Left lobe of liver (tissue), 2 donors: ENCODE measurements at places on chromosomes 11 and 22. TPM values are rescaled to one million over a fixed set of nuclear protein-coding genes. Genes with fewer than 3 reads are reported as not detected.

PATE2 gene
- not detected for total RNA-seq

EPS8L2 gene
- total RNA-seq, result 190 TPM

ACRV1 gene
- not detected for total RNA-seq

PRR33 gene
- not detected for total RNA-seq

PKP3 gene
- 1.2 TPM for total RNA-seq

DEPDC5 gene
- 18.1 TPM for total RNA-seq

MUC2 gene
- 0.38 TPM for total RNA-seq

MSANTD2 gene
- 4.9 TPM for total RNA-seq

OR8H3 gene
- total RNA-seq, result not detected

PCNX3 gene
- total RNA-seq, result 16.8 TPM

KCNQ1OT1 gene
- 1.2 TPM for total RNA-seq

UBQLN3 gene
- total RNA-seq, result not detected

KCNK7 gene
- not detected for total RNA-seq

TBX10 gene
- 0.15 TPM for total RNA-seq

RBMXL2 gene
- not detected for total RNA-seq

CLCF1 gene
- total RNA-seq, result 0.43 TPM

MIOX gene
- total RNA-seq, result not detected

BRD1 gene
- total RNA-seq, result 17.9 TPM

OTOG gene
- total RNA-seq, result not detected

IGSF9B gene
- total RNA-seq, result 0.13 TPM

OR51V1 gene
- total RNA-seq, result not detected

IFITM5 gene
- total RNA-seq, result not detected

SLC22A12 gene
- total RNA-seq, result not detected

TTLL12 gene
- total RNA-seq, result 26.6 TPM
